Cortex of kidney (tissue), 1 donor: ENCODE measurements at places on chromosomes 5 and 9.

DNA sequence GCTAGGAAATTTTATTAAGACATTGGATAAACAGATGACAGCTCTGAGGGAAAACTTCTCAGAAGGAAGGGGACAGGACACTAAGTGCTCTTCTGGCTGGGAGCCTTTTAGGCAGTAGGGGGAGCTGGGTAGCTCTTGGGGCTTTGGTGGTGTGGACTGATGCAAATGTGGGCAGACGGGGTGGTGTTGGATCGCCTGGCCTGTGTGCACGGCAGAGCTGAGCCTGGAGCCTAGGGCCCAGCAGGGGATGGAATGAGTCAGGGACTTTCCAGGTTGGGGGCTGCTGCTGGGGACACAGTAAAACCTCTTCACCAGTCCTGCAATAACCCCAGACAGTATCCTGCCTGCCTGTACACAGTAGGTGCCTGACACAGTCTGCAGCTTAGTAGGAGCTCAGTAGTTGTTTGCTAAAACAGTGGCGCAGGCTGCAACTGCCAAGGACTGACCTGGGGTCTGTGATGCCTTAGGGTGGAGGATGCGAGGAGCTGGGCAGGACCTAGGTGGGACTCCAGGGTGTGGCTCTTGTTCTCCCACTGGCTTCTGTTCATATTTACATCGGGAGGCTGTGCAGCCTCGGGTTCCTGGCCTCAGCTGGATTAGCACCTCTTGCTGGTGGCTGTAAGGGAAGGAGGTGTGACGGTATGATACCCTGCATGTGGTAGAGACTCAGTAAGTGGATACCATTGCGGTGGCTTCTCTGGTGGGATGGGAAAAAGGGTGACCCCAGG is 83.8 kb downstream of the DAB2IP start:
- no peak for DNase-seq

DNA sequence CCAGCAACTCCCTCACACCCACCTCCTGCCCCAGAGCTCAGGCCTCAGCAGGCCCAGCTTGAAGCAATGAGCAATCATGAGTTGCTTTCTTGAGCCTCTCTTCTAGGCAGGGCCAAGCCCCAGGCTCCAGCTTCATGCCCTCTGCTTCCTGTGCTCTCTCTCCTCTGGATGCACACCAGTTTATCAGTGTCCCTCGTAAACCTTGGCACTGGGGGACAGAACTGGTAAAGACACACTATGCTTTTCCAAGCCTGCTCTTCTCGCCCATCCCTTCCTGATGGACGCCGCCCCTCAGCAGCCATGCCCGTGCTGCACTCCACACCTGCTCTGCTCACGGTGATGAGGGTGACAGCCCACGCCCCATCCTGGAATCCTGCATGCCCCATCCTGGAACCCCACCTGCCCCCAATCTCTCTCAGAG is 49.4 kb upstream of the ORM1 start:
- no peak for DNase-seq

DNA sequence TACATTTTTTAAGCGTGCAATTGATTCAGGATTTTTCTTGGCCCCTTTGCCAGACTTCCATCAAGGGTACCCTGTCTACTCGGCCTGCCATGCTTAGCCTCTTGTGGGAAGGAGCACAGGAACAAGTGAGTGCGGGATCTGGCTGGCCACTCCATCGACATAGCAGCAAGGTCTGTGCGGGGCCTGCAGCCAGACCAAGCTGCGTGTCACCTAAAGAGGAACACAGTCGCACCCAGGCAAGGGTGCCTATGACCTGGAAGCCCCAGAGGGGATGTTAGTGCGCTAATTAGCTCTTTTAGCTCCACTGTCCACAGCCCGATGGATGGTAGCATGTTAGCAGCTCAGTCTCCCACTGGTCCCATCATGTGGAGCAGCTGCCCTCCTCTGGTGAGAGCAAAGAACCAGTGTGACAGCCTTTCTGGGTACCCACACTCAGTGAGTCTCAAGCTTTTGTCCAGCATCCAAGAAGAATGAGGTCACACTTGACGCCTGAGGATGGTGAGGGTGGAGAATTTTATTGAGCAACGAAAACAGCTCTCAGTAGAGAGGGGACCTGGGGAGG is 38.7 kb downstream of the FTMT start:
- DNase-seq: no peak

- DNase-seq: no peak
These were observed 43.0 kb downstream of the PARP8 start for GRCh38 chr5:50709471-50709870.

DNA sequence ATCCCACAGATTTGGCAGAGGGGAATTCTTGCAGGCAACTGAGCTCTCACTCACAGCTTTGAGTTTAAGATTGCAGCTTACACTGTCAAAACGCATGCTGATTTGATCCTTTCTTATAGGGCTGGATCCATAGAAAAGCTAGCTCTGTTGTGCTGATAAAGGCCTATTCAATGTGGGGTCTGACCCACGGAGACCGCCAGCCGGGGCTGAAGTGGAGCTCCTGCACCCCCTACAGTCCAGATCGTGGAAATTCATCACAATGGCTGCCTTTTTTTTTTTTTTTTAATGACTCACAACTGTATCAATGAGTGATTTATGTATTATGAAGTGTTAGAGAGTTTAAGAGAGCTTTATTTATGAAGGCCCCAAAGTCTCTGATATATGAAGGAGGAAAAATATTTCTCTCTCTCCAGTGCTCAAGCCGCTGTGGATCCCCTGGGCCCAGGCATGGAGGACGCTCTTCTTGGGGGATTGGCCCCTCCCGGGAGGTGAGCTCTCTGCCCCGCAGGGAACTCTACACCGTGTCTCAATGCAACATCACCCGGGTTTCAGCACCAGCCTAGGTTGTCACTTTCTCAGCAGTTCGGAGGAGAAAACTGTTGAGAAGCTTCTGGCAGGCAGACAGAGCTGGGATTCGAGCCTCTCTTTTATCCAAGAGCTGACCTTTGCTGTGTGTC is 700.2 kb downstream of the IRX1 start:
- DNase-seq: no peak

DNA sequence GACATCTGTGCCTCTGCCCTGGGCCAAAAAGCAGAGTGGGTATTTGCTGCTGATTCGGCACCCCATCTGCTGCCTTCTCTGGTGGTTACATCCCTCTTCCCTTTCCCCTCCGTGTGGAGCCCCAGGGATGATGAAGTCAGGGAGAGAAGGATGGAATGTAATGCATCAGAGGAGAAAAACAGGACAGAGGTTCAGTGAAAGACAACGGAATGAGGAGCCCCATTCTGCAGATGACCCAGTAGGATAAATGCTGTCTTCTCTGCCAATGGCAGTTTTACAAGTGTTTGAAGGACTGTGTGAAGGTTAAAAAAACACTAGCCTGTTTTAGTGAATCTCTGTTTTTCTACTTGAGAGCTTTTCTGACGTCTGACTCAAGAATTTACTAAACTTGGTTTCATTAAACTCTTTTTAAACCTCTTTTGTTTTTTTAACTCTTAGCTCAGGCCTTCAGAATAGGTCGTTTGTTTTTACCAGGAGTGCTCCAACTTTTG is 86.3 kb downstream of the NLN start:
- DNase-seq: no peak

GRCh38 chr9:92590377-92590776 is 54.6 kb upstream of the ECM2 start:
- DNase-seq: no peak

- no peak for DNase-seq
These were observed 29.3 kb upstream of the RNF130 start for GRCh38 chr5:180100621-180101450.

- DNase-seq: no peak
These were observed 49.0 kb upstream of the FOXI1 start for GRCh38 chr5:170056561-170057267.

DNA sequence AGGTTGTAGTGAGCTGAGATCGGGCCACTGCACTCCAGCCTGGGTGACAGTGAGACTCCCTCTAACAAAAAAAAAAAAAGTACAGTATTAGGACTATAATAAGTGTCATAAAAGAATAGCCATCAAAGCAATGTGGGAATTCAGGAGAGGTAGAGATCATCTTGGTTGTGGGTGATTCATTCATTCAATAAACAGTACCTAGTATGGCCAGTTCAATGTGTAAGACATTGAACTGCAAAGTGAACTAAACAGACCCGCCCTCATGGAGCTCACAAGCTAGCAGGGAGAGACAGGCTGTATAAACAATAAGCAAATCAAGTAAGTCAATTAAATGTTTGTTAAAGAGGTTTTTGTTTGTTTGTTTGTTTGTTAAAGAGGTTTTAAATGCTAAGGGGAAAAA is 146.1 kb upstream of the RANBP3L start:
- DNase-seq: no peak

DNA sequence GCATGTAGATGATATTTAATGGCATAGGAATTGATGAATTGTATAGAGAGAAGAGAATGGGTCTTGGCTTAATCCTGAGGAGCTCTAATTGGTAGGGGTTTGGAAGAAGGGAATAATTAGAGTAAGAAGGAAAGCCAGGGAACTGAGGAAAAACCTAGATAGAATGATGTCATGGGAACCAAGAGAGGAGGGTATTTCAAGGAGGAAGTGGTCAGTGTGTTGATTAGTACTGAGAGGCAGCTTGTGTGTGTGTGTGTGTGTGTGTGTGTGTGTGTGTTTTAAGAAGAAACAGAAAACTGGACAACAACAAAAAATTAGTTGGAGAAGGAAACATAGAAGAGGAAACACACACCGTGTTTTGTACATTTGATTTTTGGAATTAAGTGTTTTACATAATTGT is 42.8 kb downstream of the MAST4 start:
- no peak for DNase-seq

DNA sequence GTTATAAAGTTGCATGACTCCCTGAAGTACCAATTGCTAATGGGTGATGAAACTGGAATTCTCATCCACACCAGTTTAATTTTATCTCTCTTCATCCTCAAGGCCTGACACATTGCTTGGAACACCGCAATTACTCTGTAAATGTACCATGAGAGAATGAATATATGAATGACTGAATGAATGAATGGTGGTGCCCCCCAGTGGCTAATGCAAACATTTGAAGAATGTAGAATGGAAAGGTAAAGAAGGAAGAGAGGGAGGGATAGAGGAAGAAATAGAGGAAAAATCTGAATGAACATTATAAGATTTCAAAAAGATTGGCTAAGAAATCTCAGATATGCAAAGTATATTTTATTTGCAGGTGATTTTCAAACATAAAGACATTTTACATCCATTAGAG is 13.1 kb downstream of the PAPPA start:
- DNase-seq: no peak

DNA sequence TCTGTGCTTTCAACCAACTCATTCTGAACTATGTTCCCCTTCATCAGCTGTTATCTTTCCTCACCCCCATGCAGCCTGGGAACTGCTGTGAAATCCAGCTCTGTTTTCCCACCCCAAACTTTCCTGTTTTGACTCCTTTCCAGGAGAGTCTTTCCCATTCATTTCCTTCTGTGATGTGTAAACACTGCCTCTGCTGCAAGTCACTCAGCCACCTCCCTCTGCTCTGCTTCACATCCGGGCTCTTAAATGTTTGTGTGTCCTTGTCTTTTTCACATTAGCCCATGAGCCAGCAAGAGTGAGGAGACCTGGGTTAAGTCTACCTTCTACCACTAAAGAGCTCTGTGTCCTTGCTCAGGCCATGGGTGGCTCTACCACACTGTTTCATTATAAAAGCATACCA is 137.5 kb downstream of the ICE1 start:
- no peak for DNase-seq

DNA sequence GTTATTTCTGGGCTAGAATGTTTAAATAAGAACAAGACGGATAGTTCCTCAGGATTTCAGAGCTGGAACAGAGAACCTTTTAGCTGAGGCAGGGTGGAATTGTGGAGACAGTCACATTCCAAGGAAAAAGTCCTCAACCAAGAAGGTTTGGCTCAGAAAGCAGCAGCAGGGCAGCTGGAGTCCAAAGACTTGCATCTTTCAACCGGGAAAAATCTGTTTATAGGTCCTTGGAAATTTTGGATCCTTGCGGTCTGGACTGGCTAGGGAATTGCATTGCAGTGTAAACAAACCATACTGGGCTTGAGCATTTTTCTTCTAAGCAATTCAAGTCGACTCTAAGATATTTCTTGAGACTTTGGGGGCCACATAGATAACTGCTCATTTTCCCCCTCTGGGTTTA is 40.8 kb upstream of the HMHB1 start:
- DNase-seq: no peak

DNA sequence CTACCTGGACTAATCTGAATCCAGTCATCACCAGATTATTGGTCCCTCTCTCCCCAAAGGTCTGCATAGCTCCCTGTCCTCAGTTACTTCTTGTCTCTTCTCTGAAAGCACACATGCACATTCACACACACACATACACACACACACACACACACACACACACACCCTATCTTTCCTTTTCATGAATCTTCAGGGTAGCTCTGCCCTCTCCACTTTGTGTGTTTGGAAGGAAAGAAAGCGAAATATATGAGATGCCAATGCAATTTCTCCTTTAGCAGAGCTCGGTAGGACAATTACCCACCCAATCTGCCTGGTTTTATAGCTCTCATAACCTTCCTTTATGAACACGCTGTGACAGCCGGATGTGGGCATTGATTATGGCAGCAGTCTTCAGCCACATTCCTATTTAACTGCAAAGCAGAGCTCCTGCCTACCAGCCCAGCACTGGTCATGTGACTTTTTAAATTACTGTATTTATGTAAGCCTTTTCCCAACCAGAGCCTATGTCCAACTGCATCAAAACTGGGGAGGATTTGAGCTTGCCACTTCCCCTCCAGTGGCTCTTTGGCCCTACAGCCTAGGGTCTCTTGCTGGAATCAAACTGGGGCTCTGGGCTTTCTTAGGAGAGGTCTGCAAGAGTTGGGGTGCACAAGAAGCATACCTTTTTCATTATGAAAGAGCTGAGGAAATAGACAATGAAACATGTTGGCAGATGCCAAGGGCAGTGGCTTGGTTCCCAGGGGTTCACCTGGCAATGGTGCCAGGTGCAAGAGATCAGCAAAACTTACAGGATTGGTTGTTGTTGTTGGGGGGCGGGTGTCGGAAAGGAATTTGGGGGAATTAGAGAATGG is 20.8 kb upstream of the MATR3 start:
- DNase-seq: no peak

GRCh38 chr5:12392246-12392645 is 488.0 kb upstream of the CTNND2 start:
- DNase-seq: no peak

DNA sequence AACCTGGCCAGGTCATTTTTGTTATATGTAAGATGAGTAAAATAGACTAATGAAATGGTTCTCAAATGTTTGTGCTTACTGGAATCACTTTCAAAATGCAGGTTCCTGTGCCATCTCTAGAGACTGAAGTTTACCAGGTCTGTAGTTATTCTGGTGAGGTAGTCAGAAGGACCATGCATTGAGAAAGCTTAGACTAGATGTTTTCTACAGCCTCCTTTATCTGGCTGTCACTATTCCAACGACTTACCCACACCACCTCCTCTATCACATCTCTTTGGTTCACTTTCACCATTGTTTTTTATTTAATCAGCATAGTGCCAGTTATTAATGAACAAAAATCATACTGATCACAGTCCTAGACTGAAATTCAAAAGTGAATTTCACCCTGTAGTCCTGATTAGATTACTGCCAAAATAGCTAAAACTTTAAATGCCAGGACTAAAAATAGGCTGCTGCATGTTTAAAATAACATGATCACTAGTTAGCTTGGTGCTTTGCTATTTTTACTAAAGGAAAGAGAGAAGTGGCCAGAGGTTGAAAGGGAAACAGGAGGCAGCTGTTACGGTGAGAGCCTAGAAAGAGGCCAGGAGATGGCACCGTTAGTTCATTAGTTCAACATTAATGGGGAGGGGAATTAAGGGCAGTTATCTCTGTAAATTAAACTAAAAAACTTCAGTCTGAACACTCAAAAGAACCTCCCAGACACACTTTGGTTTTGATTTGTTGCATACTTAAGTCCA is 13.9 kb upstream of the FNIP1 start:
- no peak for DNase-seq

GRCh38 chr5:180670586-180671359 is 21.4 kb upstream of the FLT4 start:
- no peak for DNase-seq
